ENCODE measurements at places on chromosomes 7 and 10.

GRCh38 chr10:104334561-104334960 lies 3.7 kb downstream of the ITPRIP start:
- no peak for DNase-seq

DNA sequence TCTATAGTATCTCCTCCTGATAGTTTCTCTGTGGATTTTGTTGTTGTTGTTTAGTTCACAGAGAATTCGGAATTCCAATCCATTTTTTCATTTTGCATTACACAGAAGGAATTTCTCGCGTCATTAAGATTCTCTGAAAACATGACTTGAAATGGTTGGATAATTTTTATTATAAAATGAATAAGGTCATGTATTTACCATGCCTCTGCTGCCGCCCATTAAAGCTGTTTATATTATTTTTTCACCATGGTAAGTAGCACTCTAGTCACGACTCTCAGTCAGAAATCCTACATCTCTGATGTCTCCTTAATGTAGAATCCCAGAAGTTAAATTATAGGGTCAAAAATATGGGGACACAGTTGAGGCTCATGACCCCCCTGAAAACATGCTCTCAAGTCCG lies 19.1 kb downstream of the SFMBT2 start:
- no peak for DNase-seq

DNA sequence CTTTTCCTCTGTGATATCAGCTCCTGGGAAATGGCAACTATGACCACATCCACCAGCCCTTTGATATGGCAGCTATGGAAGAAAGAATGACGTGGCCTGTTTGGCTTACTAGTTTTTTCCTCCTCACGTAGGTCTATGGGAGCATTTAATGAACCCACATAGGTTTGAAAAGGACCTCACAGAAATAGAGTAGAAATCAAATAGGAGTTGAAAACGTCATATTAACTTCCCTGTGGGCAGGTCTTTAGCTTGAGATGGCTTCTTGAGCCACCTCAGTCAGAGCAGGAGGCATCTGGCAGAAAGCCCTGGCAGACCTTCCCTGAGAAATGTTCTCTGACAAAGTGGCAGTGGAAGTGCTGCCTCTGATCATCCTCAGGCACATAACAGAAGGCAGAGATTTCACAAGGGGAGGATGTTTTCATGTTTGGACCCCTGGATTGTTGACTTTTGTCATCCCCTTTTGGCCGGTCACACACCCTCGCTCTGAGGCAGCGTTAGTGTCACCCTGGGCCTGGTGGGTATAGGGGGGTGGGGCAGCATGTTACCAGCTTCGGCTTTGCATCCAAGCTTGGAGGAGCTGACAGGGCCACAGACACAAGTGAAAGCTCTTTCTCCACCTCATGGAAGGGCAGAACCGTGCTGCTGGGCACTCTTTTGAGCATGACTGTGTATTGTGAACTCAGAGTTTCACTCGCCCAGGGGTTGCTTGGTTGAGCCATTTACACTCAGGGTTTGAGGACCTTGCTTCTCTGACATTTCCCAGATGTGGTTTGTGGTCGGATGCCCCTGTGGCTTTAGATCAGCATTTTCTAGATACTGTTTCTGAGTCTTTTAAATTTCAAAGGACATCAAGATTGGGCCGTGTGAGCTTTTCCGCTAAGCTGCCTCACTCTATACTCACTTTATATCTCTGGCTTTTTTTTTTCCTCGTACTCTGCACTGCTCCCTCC lies 184.2 kb downstream of the STK31 start:
- no peak for DNase-seq

GRCh38 chr7:33707427-33707826 lies 197.9 kb upstream of the BMPER start:
- DNase-seq = no peak

GRCh38 chr10:75358835-75359421 lies 42.6 kb downstream of the ZNF503 start:
- no peak for DNase-seq

DNA sequence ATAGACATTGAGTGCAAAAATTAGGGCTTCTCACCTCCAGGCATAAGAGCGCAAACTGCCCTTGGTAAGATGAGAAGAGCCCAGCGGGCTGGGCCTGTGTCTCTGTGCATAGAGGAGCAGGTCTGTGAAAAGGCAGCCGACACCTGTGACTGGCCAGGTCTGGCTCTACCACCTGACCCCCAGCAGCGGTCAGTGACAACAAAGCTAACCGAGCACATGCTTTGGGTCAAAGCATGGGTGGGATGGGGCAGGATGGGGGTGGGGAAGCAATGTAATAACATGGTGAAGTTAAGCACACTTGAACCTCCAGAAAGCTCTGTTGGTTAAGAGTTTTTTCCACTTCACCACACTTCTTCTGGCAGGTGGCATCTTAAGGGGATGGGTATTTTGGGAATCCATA lies 29.3 kb downstream of the CYTH3 start:
- no peak for DNase-seq

GRCh38 chr7:105876964-105877601 lies 684 bp upstream of the ATXN7L1 start:
- no peak for DNase-seq

DNA sequence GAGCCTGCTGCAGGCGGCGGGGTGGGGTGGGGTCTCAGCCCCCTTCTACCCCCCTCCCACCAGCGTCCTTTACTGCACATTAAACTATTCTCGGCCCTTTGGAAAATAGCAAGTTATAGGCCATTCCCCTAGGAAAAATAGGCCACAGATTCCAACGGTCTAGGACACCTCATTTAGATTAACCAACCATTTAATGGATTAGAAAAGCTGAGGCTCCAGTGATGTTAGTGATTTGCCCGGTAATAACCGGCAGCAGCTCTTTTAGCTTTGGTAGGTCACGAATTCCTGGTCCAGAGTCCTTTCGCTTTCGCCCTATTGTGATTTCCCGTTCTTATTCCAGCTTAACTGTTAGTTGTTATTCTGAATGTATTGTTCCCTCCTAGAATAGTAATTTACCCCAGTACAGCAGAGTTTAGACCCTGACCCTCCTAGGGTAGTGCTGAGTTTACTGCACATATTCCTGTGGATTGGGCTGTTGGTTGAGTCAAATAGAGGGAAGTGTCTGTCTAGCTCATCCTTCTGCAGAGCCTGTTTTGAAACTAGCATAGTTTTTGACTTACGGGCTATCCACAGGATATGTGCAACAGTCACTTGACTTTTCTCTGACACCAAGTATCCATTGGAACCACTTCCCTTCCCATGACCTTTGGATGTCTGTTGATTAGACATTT lies 754 bp downstream of the GSTO1 start:
- DNase-seq = peak; percentile 20

DNA sequence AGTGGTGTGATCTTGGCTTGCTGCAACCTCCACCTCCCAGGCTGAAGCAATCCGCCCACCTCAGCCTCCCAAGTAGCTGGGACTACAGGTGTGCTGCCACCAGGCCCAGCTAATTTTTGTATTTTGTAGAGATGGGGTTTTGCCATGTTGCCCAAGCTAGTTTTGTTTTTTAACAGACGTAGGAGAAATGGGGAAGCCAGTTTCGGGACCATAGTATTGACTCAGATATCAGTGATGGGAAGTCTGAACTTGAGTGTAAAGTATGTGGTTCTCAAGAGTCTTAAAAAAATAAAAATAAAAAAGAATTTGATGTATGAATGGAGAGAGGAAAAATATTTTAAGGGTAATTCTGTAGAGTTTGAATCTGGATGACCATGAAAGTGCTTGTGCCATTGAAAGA lies 34.2 kb downstream of the SP4 start:
- DNase-seq = no peak

GRCh38 chr10:47288236-47288635 lies 11.8 kb upstream of the GDF10 start:
- no peak for DNase-seq

- DNase-seq = no peak
These were observed 178.6 kb downstream of the FANK1 start for GRCh38 chr10:126075009-126075408.

GRCh38 chr7:116443101-116443523 lies 56.4 kb upstream of the CAV2 start:
- no peak for DNase-seq

GRCh38 chr10:35447693-35448407 lies 111.5 kb downstream of the CCNY start:
- DNase-seq = no peak

- DNase-seq = no peak
These were observed 115.4 kb downstream of the ZMIZ1 start for GRCh38 chr10:79184145-79184625.

DNA sequence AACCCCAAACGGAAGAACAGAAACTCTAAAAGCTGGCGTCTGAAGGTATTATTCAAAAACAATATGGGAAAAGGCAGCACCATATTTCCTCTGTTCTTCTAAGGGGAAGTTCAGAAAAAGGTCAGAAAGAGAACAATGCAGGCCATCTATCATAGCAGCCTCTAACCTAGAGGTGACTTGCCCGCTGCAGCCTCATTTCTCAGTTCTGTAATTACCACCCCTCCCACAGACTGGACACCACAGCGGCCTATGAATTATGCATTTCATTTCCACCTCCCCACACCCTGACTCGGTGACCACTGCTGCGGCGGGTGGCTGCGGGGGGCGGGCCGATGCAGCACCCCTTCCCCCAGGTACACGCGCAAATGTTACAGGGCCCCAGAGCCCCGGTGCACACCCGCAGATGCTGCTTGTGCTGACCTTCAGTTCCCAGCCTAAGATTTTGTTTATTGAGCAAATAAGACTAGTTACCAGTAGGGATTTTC lies 125.5 kb downstream of the CLEC2L start:
- peak; percentile 34 for DNase-seq

DNA sequence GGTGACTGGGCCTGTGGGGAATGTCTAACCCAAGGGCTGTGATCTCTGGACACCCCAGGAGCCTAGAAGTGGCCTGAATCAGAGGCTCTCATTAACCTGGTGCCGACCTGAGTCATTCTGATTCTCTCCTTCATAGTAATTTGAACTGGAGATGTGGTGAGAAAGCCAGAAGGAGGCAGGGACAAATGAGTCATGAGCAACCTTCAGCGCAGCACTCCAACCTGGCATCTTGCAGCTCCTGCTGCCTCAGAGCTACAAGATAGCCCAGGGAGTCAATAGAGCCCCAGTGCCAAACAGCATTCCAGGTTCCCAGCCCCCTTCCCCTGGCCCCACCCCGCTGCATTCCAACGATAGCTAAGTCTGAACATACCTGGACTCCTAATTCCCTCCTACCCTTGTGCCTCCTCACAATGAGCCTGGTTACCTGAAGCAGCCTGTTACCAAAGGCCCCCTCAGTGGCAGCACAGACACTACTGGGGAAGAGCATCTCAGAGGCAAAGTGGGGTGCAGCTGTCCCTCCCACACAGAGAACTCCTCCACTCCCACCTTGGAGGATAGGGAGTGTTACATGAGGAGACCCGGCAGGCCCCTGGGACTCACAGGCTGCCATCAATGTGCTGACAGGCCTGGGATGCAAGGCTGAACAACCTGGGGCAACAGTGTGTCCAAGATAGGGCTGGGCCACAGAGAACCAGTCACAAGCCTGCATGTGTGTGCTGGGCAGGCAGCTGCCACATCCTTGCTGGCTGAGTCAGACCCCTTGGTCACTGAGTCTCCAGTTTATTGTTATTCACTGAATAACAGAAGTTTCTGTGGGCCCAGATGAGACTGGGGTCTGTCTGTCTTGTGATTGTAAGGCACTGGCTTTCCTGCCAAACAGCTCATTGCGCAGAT lies 76.8 kb upstream of the LEP start:
- DNase-seq = no peak

DNA sequence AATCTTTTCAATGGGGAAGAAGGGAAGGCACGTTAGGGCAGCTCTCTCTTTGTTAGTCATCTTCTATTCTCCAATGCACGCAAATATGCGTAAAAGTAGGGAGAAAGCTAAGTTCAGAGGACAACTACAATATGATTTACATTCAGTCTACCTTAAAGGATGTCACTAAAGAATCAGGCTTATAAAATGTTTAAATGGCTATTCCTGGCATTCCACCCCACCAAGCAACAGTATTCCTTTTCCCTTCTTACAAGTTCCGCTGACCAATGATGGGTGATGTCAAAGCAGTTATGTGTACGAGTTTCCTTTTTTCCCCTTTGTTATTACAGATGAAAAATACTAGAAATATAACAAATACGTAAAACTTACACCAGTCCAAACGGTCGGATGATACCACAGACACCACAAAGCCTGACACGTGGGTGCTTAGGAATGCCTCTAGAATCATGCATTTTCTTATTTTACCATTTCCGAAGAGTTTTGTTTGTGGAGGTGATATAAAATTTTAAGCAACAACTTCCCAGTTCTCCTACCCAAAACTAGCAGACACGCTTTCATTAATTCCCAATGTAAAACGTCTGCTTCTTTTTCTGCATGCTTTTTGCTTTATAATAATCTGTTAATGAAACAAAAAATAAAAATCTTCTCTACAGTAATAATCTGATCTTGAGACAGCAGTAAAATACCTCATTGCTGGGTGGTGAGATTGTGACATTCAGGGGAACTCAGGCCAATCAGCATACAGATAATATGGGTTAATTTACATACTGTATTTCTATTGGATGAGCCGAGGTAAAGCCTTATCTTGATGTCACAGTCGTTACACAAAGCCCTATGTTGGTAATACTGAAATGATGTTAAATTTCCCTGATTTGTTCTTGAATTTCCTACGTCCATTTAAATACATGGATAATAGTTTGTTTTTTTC lies 708 bp upstream of the GPR85 start:
- DNase-seq = no peak

DNA sequence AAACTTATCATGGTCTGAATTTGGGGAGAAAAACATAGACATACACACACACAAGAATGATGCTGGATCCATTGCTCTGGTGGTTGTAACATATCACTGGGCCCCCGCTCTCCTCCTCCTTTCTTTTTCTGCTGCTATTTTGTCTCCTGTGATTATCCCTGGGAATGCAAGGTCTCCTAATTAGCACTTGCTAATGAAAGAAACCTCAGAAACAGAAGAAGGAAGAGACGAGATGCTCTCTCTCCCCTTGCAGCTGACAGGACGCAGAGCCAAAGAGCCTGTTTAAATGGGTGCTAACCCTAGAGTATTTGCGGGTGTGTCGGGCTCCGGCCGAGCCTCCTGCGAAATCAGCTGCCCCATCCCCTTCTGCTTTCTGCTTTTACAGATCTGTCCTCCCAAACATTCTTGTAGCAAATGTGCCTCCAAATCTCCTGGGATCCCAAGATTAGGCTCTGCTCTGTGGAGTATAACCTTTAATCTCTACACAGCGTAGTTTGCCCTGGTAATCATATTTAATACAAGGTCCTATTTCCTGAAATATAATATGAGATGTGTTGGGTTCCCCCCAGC lies 81.5 kb downstream of the FRMPD2 start:
- no peak for DNase-seq

DNA sequence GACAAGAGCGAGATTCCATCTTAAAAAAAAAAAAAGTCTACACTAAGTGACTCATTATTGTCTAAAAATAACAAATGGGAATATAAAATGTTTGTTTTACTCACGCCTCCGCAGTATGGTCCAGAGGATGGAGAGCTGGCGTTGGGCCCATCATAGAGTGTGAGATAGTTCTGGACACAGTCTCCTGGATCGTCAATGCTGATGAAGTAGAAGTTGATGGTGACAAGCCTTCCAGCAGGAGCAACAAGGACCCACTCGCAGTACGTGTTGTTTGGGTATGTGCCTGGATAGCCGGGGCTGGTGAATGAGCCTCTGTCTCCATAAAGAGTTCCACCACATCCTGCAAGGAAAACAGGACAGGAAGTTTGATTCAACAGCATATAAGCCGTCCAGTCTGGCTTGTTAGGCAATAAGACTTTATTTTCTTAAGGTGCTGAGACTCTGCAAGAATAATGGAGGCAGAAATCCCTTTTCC lies 11.5 kb upstream of the RSU1 start:
- DNase-seq = no peak

- DNase-seq = no peak
These were observed 48.4 kb downstream of the TEX36 start for GRCh38 chr10:125634606-125635005.

Data from OCI-LY7 (cell line).